Motor neuron (in vitro differentiated cells): ENCODE measurements at places on chromosomes 7 and 10. TPM values are rescaled to one million over a fixed set of nuclear protein-coding genes. Genes with fewer than 3 reads are reported as not detected.

DNA sequence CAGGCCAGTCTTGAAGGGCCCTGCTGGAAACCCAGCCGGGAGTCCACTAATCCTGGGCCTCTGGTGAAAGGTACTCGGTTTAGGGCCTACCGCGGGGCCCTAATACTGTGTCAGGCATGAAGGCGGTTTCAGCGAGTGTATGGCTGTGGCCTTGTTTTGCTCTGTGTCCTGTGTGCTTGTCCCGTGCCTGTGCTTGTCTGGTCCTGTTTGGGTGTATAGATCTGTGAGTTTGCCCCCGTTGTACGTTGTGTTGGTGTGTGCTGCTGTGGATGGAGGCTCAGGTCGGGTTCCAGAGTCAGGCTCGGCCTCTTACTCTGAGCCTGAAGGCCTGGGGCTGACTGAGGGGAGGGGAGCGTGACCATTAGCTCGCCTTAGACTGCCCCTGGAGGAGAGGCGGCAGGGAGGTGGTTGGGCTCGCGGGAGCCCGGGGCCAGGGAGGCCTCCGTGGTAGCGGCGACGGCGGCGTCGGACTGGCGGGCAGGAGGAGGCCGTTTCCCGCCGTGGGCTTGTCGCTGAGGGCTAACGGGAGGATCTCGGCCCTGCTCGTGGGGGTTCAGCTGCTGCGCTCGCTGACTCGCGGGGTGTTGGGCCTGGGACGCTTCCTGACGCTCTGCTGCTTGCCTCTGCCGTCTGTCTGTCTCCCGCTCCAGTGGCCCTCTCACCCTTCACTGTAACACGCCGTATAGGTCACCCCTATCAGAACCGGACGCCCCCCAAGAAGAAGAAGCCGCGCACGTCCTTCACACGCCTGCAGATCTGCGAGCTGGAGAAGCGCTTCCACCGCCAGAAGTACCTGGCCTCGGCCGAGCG lies 2.6 kb downstream of the TLX1 start:
- no peak for ATAC-seq

GRCh38 chr7:140153666-140154161 lies 23.1 kb downstream of the KDM7A start:
- no peak for ATAC-seq

GRCh38 chr7:12570534-12571461 lies at the start of gene SCIN:
TSS of gene SCIN (plus strand) at chr7:12570720. CDS start at chr7:12570787, 67 bp downstream.
- peak; percentile 89 for ATAC-seq

DNA sequence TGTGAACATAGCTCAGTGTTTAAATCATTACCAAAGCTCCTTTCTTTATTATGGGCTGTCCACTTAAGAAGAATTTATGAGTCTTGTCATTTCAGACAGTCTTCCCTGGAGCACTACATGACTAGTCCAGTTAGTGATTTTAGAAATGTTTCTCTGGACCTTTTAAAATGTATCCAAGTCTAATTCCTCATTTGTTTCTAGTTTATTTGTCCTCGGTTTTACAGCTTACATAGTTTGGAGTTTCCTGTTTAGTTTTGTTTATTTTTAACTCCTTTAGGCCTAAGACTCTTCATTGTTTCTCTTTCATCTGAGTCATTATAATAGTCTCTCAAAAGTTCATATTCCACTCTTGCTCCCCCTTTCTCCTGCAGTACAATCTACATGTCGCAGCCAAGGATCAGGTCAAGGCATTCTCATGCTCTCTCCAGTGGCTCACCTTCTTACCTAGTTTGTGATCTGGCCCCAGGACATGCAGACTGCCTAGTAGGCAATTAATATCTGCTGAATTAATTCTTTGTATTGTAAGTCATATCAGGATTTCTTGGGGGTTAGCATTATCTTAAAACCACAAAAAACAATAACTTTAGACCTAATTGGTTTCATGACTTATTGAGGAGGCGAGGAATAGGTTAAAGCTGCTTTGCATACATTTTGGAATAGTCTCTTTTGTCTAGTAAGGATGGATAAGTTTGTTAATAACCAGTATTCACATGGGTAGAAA lies 93.8 kb downstream of the MAPK8 start:
- no peak for ATAC-seq

DNA sequence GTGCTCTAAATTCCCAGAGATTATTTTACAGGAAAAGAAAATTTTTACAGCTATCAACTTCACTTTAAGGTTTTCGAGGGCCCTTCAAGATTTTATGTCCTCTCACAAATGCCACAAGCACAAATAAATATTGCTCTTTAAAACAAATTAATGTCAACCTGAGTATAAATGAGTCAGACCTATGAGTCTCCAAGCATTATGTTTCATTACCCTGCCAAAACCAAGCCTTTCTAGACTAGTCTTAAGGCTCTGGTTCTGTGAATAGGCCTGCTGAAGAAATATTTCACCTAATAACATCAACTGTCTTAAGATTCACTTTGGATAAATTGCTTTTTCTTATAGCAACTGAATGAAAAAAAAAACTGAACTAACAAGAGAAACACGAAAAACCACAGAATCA lies 153.0 kb downstream of the PDE1C start:
- ATAC-seq: no peak

DNA sequence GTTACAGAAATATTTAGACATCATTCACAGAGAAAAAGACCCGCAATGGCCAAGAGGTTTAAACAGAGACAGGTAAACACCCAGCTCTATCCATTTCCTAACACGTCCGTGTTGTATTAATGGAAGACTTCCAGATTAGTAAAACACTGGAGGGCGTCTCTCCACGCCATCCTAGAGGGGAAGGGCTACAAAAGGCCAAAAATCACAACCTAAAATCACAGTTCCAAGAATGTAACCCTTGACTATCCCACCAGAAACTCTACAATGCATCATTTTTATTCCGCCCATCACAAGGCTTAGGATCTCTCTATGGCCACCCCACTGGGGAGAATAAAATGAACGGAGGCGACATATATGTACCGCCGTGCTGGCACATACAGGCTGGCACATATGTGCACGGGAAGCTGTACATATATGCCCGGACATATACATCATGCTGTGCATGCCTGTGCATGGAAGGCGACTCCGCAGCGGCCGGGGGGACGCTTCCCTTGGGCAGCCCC lies 734 bp downstream of the PCLO start:
- ATAC-seq: no peak

The PPP1R17 gene
- 0.85 and 1.7 TPM in 2 replicates for total RNA-seq

The BTBD16 gene
- not detected in 2 replicates for total RNA-seq
